Upper lobe of left lung (tissue), 6 donors: ENCODE measurements at places on chromosomes 2 and 18. TPM values are rescaled to one million over a fixed set of nuclear protein-coding genes. Genes with fewer than 3 reads are reported as not detected.

DLGAP1 gene
- total RNA-seq = 4.4 TPM

GPR45 gene
- total RNA-seq = not detected

GRCh38 chr2:85011747-85012146, 40.8 kb downstream of the KCMF1 start:
- H3K27me3 ChIP-seq = no peaks in the 10 kb centered on the region
- no peak overlapping the region for H3K27ac ChIP-seq
- peaks cover 10% of the 10 kb centered on the region for H3K36me3 ChIP-seq
- DNase-seq = no peak

DNA sequence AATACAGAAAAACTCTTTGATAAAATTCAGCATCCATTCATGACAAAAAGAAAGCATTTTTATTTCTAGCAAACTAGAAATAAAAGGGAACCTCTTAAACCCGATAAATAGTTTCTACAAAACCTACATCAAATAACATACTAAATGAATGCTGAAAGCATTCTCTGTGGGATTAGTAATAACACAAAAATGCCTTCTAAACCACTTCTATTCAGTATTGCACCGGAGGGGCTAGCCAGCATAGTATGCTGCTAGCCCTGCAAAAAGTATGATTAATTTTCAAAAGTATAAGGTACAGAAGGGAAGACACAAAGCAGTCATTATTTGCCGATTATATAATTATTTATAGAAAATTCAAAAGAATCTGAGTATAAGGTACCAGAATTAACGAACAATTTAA, 145.2 kb downstream of the DTNB start:
- H3K4me3 ChIP-seq = no peak overlapping the region
- H3K36me3 ChIP-seq = no peaks in the 10 kb centered on the region
- no peak for DNase-seq
- H3K27me3 ChIP-seq = no peaks in the 10 kb centered on the region
- H3K27ac ChIP-seq = no peak overlapping the region

GRCh38 chr18:53169346-53169745, 829.3 kb downstream of the DCC start:
- no peaks in the 10 kb centered on the region for H3K4me1 ChIP-seq
- DNase-seq = no peak
- no peaks in the 10 kb centered on the region for H3K36me3 ChIP-seq
- no peak overlapping the region for H3K4me3 ChIP-seq
- H3K27ac ChIP-seq = no peak overlapping the region

GRCh38 chr2:224929512-224929911, 112.8 kb downstream of the DOCK10 start:
- DNase-seq = no peak
- no peak overlapping the region for H3K27ac ChIP-seq
- H3K4me1 ChIP-seq = peaks cover 19% of the 10 kb centered on the region
- no peaks in the 10 kb centered on the region for H3K27me3 ChIP-seq

- no peak overlapping the region for H3K4me3 ChIP-seq
- H3K36me3 ChIP-seq = no peaks in the 10 kb centered on the region
- H3K27me3 ChIP-seq = no peaks in the 10 kb centered on the region
- H3K4me1 ChIP-seq = no peaks in the 10 kb centered on the region
Observed at GRCh38 chr2:25473758-25474340, 132.1 kb upstream of the DNMT3A start.

DNA sequence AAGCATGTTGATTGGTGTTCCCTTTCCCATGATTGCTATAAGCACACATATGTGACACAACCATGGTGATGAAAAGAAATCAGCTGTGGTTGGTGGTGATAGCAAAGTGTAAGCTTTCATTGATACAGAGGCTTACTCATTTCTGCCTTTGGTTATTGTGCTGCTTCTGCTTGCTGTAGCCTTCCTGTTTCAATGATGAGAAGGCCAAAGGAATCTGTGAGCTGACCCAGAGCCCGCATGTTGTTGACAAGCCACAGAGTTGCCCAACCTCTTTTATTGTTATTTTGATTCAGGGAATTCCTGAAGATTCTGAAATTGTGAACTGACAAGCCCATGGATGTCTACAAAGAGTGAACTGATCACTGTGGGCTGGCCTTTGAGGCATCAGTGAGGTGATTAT, 164.4 kb downstream of the TMEFF2 start:
- no peak overlapping the region for H3K27ac ChIP-seq
- H3K4me3 ChIP-seq = no peak overlapping the region
- H3K27me3 ChIP-seq = no peaks in the 10 kb centered on the region
- DNase-seq = no peak
- peaks cover 5% of the 10 kb centered on the region for H3K4me1 ChIP-seq

DNA sequence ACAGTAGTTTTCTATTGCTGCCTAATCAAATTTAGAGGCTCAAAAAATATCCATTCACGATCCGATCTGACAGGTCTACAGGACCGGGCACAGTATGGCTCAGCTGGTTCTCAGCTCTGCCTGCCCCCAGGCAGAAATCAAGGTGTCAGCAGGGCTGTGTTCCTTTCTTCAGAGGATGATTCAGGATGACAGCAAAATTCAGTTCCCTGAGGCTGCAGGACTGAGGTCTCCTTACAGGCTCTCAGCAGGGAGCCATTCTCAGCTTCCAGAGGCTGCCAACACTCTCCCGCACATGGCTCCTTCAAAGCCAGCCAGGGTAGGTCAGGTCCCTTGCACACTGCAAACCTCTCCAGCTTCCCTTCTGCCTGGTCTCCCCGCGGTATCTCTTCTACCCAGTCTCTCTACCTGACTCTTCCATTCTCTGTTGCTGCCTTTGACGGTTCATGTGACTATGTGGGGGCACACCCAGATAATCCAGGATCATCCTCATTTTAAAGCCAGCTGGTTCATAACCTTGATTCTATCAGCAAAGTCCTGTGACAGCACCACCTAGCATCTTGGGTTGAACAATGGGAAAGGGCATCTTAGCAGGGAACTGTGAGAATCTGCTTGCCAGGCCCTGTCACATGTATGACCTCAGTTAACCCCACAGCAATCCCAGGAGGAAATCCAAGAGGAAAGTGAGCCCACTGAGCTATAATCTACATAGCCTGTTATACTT, 50.4 kb downstream of the UXS1 start:
- no peak for DNase-seq
- H3K36me3 ChIP-seq = no peaks in the 10 kb centered on the region
- no peak overlapping the region for H3K4me3 ChIP-seq
- peaks cover 8% of the 10 kb centered on the region for H3K4me1 ChIP-seq

- H3K4me3 ChIP-seq = no peak overlapping the region
- no peaks in the 10 kb centered on the region for H3K36me3 ChIP-seq
- H3K27ac ChIP-seq = no peak overlapping the region
Observed at GRCh38 chr2:16255120-16255519, 314.8 kb downstream of the MYCN start.
